CD4-positive, alpha-beta T cell treated with Interleukin-15 for 1 hour (primary cell): ENCODE measurements at places on chromosomes 13 and 19.
A peak's percentile ranks its signal among the peaks of the same experiment; 100 is the strongest.

- no peak for DNase-seq
These were observed 153.9 kb downstream of the TEX29 start for GRCh38 chr13:111474136-111475002.

- no peak for DNase-seq
These were observed 16.4 kb downstream of the CARM1 start for GRCh38 chr19:10887616-10888367.

GRCh38 chr13:73103238-73103637 lies 44.4 kb downstream of the KLF5 start:
- DNase-seq, result no peak

DNA sequence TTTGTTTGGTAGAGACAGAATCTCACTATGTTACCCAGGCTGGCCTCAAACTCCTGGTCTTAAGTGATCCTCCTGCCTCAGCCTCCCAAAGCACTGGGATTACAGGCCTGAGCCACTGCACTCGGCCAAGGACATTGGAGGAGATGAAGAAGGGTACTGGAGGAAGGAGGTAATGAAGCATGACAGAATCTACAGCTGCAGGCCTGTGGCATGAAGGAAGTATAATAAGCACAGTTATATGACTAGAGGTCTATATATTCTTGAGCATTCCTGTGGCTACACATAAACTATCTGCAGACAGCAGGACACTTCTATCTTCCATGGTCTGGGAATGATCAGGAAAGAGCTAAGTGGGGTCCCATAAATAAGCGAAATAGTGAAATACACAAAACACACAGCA lies 18.2 kb downstream of the ZNF565 start:
- DNase-seq, result no peak

DNA sequence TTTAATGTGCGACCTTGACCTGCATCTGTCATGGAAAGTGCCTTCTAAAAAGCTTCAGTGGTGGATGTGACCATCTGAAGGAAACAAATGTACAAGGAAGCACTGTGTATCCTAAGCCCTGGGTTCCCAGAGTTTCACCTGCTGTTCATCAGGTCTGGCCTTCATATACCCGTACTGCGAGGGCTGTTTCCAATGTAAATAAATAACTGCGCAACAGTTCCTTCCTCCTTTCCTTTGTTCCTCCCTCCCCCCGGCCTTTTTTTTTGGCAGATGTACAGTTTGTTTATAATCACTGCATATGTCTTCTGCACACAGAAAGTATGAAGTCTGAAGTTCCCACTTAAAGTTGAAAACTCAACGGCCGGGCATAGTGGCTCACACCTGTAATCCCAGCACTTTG lies 5.2 kb downstream of the FAAP24 start:
- no peak for DNase-seq

DNA sequence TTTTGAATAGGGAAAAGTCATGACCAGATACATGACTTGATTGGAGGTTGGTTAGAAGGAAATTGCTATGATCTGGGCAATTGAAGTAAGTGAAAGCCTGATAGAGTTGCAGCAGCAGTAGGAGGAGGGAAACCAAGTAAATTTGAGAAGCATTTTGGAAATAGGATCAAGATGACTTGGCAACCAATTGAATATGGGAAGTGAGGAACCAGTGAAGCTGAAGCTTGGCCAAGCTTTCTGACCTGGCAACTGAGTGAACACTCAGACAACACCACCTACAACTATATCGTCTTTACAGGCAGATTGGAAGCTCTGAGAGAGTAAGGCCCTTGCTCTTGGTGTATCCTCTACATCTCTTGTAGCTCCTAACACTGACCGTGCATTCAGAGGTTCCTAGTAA lies 16.2 kb upstream of the KATNAL1 start:
- no peak for DNase-seq

GRCh38 chr13:109226631-109227030 lies 559.8 kb downstream of the IRS2 start:
- DNase-seq, result no peak

GRCh38 chr13:71758828-71759227 lies 108.2 kb downstream of the DACH1 start:
- no peak for DNase-seq

GRCh38 chr13:78875792-78876580 lies 217.0 kb upstream of the OBI1 start:
- no peak for DNase-seq

DNA sequence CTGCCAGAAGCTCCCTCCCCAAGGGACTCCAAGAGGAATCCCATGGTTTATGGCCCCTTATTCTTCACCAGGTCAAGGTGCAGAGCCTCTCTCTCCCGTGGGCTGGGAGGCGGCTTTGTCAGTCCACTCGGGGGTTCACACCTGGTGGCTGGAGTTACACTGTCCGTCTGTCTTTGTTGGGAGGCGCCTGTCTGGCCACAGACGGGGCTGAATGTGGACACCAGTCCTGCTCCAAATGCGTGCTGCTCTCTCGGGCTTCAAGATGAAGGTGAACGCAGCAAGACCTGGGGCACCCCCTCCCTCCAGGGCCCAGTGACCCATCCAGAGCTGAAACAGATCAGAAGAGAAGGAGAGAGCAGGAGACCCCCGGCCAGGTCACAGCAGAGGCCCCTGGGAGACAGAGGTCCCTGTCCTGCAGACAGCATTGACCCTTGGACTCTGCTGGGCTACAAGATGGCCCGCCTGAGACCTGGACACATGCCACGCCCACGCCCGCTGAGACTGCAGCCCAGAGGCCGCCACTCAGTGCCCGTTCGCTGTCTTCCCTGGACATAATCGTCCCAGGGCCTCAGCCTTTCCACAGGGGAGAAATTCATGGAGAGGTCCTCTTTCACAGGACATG lies 29.9 kb upstream of the TUBGCP3 start:
- no peak for DNase-seq

- no peak for DNase-seq
These were observed 8.1 kb downstream of the SPART start for GRCh38 chr13:36337938-36338641.

- DNase-seq, result no peak
These were observed 1.1 kb downstream of the CNFN start for GRCh38 chr19:42388851-42389489.

GRCh38 chr13:29922896-29923295 lies 72.5 kb upstream of the UBL3 start:
- DNase-seq, result no peak

GRCh38 chr19:49475995-49476880 lies 2.2 kb downstream of the FLT3LG start:
- peak; percentile 77 for DNase-seq

DNA sequence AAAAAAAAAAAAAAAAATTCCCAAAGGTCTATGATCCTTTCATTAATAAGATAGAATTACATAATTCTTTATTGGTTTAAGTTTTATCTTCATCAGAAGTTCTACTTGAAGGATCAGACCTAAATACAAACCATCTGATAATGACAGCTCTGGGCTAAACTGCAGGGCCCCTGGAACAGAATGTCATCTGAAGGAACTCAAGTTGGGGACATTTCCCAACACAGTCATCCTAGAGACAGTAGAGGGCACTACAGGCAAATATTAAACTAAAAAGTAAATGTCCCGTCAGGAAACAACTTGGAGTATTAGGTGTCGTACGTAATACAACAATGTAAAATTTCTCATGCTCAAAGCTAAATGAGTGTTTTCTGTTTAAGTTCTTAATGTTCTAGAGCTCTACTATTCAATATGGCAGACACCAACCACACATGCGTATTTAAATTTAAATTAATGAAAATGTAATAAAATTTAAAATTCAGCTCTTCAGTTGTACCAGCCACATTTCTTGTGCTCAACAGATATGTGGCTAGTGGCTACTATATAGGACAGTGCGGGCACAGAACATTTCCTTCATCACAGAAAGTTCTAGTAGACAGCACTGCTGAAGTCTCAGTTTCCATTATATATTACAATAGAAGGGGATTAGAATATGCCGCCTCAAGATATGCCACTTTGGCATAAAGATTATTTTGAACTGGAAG lies 21.8 kb upstream of the NAXD start:
- DNase-seq, result no peak

DNA sequence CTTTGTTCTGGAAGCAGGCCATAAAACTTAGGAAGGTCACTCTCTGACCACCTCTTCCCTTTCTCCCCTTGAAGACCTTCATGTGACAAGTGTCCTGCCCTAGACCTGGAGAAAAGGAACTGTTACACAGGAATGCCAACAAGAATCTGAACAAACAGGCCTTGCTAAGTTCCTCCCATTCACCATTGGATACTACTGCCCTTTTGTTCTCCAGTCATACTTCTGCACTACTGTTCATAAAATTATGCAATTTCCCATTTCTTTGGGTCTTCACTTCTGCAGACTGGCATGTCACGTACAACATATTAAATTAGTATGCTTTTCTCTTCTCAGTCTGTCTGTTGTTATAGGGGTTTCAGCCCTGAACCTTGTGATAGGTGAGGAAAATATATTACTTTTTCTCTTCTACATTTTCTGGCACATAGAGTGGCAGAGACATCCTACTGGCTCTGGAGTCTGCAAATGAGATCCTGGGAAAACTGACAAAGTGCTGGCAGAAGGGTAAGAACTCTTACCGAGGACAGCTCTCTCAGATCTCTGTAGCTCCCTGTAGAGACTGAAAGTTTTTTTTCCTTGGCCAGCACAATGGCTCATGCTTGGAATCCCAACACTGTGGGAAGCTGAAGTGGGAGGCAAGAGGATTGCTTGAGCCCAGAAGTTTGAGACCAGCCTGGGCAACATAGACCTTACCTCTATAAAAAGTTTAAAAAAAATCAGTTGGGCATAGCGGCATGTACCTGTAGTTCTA lies 87.6 kb upstream of the SPRY2 start:
- DNase-seq, result no peak
